ENCODE measurements at places on chromosomes 3 and 15.

- peak; percentile 43 for DNase-seq
Measured at GRCh38 chr15:74053941-74054529, 28.3 kb downstream of the GOLGA6A start.

GRCh38 chr3:187006864-187007630, 76.7 kb downstream of the ST6GAL1 start:
- DNase-seq, result no peak

GRCh38 chr3:33936171-33936920, 137.9 kb downstream of the PDCD6IP start:
- no peak for DNase-seq

DNA sequence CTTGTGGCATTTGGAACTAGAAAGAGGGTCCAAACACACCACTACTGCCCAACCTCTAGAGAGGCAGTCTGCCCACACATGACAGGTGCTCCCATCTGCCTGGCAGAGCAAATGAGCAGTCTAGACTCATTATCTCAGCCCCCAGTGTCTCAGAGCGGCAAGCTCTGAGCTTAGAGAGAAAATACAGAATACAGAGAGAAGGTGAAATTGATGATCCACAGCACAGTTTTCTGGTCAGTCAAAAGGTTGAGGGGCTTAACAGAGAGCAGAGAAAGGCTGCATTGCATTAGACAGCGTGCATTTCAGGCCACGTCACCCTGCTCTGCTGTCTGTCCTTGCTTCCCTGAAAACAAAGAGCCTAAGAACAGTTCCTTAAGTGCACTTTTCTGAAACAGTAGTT, 135.1 kb downstream of the KCNMB2 start:
- DNase-seq, result no peak

DNA sequence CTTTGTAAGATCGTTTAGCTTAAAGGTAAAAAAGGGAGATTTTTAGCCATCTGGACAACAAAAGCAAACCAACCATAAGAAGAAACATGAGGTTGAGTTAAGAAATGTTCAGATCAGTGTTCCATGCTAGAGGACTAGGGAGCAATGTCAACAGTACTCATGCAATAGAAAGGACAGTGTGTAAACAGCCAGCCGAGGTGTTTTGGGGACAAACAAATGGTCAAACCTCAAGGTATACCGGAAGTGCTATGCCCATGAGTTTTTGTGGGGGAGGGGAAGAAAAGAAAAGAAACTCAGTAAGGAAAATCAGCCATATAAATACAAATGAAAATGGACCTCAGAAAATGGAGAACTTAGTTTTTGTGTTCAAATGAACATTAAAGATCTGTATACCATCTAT, 289.5 kb upstream of the GRM7 start:
- DNase-seq, result no peak

GRCh38 chr15:68413363-68414205, 18.4 kb downstream of the ITGA11 start:
- DNase-seq, result no peak

DNA sequence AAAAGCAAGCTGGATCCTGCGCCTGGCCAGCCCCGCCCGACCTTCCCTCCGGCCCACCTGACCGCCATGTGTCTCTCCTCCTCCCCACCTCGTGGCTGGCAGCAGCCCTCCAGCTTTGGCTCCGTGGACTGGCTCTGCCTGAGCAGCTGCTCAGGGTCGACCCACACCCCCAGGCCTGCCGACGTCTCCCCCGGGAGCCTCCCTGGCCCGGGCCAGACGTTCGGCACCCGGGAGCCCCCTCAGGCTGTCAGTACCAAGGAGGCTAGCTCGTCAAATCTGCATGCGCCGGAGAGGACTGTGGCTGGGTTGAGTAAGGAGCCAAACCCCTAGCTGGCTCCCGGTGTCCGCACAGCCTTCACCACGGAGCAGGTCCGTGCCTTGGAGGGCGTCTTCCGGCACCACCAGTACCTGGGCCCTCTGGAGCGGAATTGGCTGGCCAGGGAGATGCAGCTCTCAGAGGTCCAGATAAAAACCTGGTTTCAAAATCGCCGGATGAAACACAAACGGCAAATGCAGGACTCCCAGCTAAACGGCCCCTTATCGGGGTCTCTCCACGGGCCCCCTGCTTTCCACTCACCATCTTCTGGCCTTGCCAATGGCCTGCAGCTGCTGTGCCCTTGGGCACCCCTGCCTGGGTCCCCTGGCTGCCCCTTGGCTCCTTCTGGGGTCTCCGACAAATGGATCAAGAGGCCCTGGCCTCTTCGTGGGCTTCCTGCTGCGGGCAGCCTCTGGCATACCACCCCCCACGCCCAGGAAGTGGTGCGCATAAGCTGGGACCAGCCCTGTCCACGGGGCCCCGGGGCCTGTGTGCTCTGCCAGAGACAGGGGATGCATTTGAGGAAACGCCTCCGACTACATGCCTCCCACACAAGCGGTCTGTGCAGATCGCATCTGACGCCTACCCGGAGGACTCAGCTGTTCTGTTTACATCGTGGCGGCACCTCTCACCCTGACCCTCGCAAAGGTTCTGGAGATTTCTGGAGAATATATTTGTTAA, 345.0 kb downstream of the ZNF385D start:
- DNase-seq, result no peak

DNA sequence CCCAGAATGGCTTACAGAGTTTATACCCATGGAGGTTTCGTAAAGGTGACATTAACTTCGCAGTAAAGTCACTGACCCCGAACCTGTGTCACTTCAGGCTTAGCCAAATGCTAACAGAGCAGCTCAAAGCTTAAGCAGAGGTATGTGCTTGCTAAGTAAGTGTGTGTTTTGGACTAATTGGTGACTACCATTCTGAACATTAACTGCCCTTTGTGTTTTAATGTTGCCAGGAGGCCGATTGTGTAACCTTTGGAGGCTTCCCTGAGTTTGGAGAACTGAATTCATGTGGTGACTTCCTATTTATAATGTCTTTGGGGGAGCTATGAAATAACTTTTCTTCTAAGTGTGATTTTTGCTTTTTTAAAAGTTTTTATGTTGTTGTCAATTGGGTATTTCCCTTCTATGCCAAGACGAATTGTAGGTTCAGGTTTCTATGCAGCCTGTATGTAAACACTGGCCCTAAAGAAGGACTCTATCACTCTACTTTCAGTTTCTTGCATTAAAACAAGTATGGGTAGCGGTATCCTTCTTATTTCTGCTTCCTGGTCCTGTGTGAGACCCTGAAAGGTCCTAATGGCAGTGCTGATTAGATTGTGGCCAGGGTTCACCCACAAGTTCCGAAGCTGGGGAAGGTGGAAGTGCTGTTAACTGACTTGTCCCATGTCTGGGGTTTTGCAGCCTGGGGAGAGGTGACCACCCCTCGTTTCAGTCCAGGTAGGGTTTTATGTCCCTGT, 86.3 kb downstream of the IGF1R start:
- DNase-seq, result no peak

- no peak for DNase-seq
Measured at GRCh38 chr15:55549305-55549704, 38.8 kb downstream of the PYGO1 start.

DNA sequence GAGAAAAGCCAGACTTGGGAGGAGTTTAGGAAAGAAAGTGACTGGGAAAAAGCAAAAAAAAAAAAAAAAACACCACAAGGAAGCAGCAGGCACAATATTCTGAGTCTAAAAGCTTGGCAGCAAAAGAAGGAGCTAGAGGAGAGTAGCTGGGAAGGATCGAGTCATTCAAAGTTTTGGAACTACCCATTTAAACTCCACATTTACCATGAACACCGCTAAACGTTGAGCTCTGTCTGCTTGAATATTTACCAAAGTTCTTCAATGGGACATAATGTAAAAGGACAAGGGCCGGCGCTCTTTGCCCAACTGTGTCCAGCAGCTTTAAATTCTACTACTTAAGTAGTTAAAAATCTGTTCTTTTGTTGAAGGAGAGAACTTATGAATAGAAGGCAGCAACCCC, 481.9 kb downstream of the FOXP1 start:
- DNase-seq, result no peak
